Heart right ventricle (tissue), 16 donors: ENCODE measurements at places on chromosomes 1 and 21.

DNA sequence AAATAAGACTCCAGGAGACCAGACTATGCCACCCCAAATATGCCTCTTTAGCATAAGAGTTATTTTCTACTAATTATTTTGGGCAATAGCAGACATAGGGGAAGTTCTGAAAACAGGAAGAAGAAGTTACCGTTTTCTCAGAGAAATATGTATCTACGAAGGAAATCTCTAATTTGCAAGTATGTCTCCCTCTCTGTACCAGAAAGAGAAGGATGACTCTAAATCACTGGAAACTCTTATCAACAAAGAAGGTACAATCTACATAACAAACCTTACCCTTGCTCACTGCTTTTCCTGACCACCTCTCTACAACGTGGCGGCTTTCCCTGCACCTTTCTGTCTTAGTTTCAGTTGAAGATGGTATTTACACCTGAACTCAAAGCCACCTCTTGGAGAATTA is 49.0 kb downstream of the OMA1 start:
- no peak for DNase-seq

DNA sequence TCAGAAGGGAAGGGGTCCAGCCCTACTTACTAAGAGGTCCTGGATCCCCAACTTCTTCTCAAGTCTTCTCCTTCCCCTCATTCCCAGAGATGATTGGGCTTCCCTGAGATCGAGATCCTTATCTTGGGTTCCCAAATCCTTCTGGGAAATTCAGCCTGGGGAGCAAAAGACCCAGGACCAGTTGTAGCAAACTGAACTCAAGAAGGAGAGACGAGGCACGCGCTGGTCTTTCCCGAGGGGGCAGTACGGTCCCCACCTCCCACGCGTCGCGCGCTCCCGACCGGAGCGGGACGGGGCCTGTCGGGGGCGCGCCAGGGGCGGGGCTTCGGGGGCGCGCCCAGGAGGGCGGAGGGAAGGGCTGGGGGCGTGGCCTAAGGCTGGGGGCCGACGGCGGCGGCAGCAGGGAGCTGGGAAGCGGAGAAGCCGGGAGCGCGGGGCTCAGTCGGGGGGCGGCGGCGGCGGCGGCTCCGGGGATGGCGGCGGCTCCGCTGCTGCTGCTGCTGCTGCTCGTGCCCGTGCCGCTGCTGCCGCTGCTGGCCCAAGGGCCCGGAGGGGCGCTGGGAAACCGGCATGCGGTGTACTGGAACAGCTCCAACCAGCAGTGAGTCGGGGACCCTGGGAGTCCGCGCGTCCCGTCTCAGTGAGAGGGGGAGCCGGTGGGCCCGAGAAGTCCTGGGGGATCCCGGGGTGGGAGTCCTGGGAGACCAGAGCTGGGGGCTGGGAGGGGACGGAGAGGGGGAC is at the start of gene EFNA3:
TSS of gene EFNA3 (plus strand) at position 369 of the 741 bp plus-strand sequence. CDS start at position 474, 105 bp downstream.
- DNase-seq, result peak; percentile 83

DNA sequence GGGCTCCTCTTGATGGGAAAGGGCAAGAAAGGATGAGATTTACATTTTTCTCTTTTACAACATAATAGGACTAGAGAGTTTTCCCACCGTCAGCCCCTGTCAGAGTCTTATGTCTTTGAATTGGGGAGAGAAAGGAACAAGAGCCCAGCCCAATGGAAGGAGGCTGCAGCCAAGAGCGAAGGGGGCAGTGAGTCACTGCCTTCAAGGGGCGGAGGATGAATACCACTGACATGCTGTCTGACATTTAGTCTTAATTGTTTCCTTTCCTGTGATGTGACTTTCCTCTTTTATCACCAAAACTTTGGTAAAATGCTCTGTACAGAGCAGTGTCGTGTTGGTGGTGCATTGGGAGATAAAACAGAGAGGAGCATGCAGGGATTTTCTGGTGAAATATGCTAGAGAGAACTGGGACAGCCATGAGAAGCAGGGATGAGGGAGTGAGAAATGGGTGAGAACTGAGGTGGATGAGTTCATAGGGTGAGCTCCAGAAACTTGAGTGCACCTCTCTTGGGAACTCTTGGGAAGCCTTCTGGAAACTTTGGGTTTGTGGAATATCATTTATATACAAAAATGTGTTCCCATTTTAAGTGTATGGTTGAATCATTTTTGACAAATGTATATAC is 179.9 kb upstream of the FGGY start:
- no peak for DNase-seq

DNA sequence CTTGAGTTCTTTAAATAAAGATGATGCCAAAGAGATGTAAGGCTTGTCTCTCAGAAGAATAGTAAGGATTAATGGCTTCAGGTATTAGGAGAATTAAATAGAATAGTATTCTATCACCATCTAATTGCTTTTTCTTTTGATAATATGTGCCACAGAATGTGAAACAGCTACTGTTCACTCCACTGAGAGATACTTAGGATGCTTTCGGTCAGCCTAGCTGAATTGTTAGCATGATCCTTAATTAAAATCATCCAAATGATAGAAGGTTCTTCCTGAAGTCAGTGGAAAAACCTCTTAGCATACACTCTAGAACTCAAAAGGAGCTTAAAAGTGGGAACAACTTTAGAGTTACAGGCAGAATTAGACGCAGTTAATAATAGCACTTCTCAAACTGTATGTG is 97.0 kb downstream of the RASAL2 start:
- DNase-seq, result no peak

DNA sequence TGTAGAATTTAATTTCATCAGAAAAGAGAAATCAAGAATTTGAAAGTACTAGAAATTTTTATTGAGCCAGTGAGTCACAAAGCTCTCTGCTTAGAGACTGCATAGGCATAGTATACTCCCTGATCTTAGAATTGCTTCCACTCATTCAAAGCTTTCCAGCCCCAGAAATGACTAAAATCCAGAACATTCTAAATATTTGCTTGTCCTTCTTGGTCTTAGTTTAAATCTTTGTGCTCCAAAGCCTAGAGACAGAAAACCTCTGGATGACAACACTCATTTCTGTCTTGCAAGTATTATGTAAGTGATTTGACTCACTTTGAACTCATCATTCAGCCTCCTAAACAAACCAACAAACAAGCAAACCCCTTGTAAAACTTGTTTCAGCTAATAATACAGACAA is 74.2 kb downstream of the PTPRC start:
- DNase-seq, result no peak

GRCh38 chr1:210900079-210900478 is 233.9 kb downstream of the KCNH1 start:
- no peak for DNase-seq

- no peak for DNase-seq
Observed at GRCh38 chr1:235297579-235297978, 30.4 kb downstream of the ARID4B start.

- DNase-seq, result no peak
Observed at GRCh38 chr1:204630132-204630905, 55.2 kb downstream of the LRRN2 start.

- DNase-seq, result peak; percentile 42
Observed at GRCh38 chr1:40316595-40317393, at the start of gene COL9A2. Gene COL9A2, minus strand, starts transcription at chr1:40317286. Its CDS starts 89 bp downstream, at chr1:40317197.

GRCh38 chr1:182246783-182247182 is 144.8 kb downstream of the GLUL start:
- DNase-seq, result no peak

DNA sequence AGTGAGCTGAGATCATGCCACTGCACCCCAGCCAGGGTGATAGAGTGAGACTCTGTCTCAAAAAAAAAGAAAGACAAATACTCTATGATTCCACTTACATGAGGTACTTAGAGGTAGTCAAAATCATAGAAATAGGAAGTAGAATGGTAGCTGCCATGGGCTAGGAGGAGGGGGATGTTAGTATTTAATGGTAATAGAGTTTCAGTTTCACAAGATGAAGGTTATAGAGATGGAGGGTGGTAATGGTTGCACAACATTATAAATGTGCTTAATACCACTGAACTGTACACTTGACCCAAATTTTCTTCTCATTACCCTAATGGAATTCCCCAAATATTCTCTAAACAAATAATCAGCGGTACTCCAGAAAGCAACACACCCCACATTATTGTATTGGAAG is 12.8 kb downstream of the EIF2B3 start:
- DNase-seq, result no peak
